NB4 (cell line): ENCODE measurements at places on chromosomes 11 and 22.
A peak's percentile ranks its signal among the peaks of the same experiment; 100 is the strongest.

GRCh38 chr22:24414523-24414922 lies 12.9 kb upstream of the ADORA2A start:
- DNase-seq = no peak

GRCh38 chr11:44561275-44561805 lies 4.1 kb upstream of the CD82 start:
- DNase-seq = no peak

DNA sequence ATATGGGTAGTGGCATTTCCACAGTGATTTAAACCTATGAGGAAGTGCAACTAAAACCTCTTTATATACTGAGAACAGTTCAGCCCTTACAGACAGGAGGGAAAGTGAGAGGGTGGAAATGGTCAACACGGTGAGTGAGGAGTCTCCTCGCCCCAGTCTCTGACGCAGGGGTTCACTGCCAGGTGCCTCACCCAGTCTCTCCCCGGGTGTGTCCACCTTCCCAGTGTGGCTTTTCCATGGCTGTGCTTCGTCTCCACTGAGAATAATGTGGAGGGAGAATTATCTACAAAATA lies 116.6 kb upstream of the TOP3B start:
- DNase-seq = no peak

DNA sequence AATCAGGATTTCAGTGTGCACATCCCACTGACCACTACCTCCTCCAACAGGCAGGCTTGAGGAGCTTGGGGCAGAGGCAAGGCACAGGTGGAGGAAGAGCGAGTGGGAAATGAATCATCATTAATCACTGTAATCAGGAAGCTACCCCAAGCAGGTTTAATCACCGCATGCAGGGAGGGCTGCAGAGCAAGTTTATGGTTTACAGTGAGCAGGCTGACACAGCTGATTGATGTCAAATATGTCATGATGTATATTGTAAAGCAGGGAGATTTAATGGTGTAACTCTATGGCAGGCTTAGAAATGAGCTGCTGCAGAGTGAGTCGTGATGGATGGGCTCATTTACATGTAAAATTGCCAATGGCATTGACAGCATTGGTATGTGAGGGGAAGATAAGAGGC lies 441.0 kb downstream of the NTM start:
- no peak for DNase-seq

DNA sequence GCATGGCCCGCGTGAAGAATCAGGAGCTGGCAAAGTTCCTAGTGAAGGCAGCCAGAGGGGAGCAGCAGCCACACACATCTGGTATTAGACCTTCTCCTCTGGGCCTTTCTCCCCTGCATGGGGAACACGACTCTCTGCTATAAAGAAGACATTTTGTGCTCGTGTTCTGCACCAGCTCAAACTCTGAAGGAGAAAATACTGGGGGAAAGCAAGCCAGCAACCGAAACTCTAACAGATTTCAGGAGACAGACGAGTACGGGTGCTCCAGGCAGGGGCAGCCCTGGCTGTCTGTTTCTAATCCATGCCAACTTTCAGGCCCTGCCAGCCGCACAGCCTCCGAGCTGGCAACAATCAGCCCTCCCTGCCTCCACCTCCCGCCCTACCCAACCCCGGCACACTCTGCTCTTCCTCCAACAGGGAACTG lies 296.3 kb downstream of the BRD1 start:
- no peak for DNase-seq

DNA sequence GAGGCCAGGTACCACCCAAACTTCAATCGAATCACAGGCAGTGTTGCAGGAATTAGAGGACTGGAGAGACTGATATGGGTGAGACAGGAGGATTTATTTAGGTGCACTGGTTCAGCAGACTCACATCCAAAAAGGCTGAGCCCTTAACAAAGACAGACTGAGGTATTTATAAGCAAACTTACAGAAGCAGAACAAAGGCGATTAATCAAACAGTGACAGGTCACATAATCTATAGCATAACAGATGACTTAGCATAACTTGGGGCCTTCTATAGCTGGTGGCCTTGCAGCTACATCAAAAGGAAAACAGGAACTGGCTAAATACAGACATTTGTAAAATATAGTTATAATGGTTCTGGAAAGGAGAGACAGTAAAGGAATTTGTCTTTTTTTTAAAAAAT lies 2.1 kb downstream of the APOBEC3B start:
- DNase-seq = no peak

- no peak for DNase-seq
Observed at GRCh38 chr11:43447151-43447550, 88.4 kb downstream of the TTC17 start.

DNA sequence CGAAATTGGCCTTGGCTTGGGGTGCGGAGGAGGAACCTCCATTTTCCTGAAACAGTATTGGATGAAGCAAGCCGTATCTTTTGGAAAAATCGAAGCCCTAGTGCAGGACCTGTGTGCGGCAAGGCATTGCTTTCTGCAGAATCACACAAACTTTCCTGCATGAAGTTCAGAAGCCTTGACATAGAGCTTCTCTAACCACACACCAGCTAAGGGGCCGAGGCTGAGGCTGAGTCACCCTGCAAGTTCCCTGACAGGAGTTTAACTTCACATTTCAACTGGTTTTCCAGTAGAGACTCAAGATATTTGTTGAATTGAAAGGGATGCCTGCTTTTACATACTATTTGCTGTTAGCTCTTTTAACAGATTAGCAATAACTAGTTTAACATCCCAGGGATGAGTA lies 67.8 kb downstream of the TCF20 start:
- peak; percentile 78 for DNase-seq

- DNase-seq = peak; percentile 96
Observed at GRCh38 chr22:37601540-37602442, 6.8 kb upstream of the GGA1 start.

GRCh38 chr11:87137711-87138110 lies 100.0 kb downstream of the TMEM135 start:
- DNase-seq = no peak

- no peak for DNase-seq
Observed at GRCh38 chr11:79417069-79417920, 23.5 kb downstream of the TENM4 start.

DNA sequence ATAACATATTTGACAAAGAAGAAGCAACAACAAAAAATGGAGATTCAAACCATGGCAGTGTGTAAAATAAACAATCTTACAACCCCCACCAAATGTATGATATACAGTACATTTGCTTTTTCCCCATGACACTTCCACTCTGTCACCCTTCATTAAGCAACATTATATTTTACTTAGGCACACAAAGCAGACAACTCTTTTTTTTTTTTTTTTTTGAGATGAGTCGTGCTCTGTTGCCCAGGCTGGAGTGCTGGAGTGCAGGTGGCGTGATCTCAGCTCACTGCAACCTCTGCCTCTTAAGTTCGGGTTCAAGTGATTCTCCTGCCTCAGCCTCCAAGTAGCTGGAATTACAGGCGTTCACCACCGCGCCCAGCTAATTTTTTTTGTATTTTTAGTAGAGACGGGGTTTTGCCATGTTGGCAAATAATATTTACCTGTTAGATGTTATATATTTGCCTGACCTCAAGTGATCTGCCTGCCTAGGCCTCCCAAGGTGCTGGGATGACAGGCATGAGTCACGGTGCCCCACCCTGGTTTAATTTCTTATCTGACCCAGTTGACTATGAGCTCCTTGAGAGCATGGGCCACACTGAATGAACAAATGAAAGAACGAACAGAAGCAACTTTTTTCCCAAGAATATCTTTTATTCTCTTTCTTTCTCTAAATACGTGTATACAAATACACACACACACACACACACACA lies 5.5 kb upstream of the PCF11 start:
- no peak for DNase-seq

GRCh38 chr22:31695423-31695822 lies 33.4 kb upstream of the PISD start:
- peak; percentile 82 for DNase-seq

GRCh38 chr22:17836992-17837742 lies 62.9 kb upstream of the BID start:
- no peak for DNase-seq

GRCh38 chr11:1153105-1153950 lies 4.4 kb upstream of the MUC5AC start:
- peak; percentile 73 for DNase-seq

DNA sequence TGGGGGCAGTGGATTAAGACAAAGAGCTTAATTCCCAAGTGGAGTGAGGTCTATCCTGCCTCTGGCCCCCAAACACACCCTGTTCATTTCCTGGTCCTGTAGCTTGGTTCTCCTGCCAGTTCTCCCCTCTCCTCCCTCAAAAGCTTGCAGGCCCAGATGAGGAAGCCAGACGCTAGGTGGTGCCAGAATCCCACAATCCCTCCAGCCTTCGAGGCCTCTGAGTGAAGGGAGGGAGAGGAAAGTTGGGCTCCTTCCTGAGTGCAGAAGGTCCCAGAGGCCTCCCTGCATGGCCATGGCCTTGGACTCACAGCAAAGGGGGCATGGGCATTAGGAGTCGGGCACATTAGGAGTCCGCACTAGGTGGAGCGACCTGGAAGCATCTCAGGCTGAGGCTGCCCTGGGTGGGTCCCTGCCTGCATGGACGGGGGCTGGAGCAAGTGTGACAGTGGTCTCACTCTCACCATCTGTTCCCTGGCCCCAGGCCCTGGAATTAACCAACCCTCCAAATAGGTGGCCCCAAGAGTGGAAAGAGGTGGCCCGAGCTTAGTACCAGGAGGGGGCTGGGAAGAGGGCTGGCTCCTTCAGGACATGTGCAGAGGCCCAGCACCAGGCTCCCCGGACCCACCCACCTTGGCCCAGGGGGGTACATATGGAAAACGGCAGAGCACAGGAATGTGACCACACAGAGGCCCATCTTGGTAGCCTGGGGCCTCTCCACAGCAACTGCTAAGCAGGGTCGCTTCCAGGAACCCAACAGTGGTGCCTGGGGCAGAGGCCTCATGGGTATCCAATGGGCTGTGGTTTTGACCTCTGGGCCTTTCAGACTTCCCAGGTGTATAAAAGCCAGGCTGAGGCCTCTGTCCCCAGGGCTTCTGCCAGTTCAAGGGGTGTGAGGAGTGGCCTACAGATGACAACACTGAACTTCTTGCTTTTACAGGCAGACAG lies 5.2 kb downstream of the FXYD2 start:
- peak; percentile 84 for DNase-seq

GRCh38 chr11:1202776-1203504 lies 19.9 kb upstream of the MUC5B start:
- peak; percentile 65 for DNase-seq

DNA sequence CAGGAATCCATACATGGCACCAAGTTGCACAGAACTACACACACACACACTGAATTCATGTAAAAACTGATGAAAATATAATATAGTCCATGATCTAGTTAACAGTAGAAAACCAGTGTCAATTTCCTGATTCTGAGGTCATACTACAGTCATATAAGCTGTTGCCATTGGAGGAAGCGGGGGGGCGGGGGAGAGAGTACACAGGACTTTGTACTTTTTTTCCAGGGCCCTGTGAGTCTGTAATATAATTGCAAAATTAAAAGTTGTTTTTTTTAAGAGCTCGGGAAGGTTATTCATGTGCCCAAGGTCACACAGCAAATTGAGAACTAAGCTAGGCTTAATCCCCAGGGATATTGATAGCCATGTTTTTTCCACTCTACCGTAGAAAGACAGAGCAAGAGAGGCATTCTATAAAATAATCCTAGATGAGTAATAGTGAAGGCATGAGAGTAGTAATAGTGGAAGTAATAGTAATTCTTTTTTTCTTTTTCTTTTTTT lies 312.3 kb downstream of the MN1 start:
- DNase-seq = no peak

DNA sequence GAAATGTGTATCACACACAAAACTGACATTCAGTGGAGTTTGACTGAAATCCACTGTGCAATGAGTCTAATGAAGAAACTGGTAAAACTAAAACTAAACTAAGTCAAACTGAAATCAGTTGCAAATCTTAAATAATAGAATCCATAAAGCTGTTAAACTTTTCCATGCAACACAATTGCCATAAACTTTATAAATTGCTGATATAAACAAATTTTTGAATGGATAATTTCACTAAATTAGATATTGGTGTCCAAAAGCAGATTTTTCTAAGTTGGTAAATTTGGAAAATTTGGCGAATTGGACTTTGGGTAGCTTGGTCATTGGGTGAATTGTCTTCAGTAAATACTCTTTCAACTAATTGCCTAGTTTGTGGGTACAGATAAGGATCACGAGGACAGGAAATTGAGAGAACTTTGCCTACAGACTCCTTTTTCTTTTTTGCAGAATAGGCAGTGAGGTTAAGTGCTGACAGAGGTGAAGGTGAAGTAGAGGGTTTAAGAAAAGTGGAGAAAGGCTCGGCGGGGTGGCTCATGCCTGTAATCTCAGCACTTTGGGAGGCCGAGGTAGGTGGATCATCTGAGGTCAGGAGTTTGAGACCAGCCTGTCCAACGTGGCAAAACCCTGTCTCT lies 12.8 kb downstream of the MRPL17 start:
- DNase-seq = no peak

GRCh38 chr11:75849894-75850293 lies 34.9 kb downstream of the UVRAG start:
- DNase-seq = no peak

GRCh38 chr22:50573491-50574382 lies 4.5 kb downstream of the CPT1B start:
- no peak for DNase-seq

GRCh38 chr11:44784436-44784760 lies 57.6 kb downstream of the TSPAN18 start:
- peak; percentile 52 for DNase-seq

GRCh38 chr11:2510626-2511402 lies 66.0 kb downstream of the KCNQ1 start:
- no peak for DNase-seq

DNA sequence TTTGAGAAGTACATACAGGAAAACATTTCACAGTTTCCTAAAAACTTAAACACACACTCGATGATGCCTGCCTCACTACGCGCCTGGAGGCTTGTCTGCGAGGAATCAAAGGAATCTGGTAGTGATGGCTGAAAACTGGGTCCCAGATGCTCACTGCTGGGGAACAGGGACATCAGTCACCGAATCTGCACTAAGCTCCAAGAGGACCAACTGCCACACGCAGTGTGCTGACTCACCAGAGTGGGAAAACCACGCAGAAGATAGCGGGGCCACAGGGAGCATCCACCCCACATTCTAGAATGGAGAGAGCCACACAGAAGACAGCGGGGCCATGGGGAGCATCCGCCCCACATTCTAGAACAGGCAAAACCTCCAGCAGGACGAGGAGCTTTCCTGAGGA lies 24.3 kb upstream of the MOB2 start:
- DNase-seq = no peak

DNA sequence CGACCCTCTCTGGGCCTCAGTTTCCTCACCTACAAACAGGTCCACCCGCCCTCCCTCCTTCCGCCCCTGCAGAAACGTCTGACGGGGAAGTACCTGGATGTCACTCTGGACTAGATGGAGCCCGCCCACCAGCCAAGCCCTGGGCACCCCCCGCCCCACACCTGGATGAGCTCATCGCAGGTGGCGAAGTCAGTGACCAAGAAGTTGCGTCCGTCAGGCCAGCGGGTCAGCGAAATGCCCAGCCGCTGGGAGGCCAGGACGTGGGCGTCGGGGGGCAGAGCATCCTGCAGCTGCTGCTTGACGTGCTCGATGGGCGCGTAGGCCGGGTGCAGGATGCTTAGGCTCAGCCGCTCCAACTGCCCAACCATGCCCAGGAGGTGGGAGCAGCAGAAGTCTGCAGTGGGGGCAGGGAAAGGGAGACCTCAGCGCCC lies 897 bp downstream of the PNPLA5 start:
- DNase-seq = no peak
